SK-N-SH treated with all-trans-retinoic acid at 6 μM for 48 hours (cell line): ENCODE measurements at places on chromosomes 4 and X.

- ATAC-seq, result no peak
Measured at GRCh38 chrX:105462186-105462585, 241.7 kb upstream of the TEX13A start.

DNA sequence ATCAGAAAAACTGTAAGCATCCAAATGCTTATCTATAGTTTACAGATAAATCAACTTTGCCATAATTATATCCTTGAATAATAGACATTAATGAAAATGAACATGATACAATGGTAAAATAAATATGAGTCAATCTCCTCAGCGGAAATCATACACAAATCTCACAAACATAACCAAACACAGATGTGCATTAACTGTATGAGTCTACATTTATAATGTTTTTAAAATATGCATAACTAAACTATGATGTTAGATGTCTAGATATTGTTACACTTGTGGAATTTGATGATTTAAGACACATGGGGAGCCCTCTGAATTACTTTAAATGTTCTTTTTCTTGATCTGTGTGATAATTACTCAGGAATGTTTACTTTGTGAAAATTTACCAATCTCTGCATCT, 951.2 kb downstream of the TECRL start:
- no peak for ATAC-seq

GRCh38 chr4:168629566-168629965, 132.7 kb downstream of the PALLD start:
- ATAC-seq, result no peak

DNA sequence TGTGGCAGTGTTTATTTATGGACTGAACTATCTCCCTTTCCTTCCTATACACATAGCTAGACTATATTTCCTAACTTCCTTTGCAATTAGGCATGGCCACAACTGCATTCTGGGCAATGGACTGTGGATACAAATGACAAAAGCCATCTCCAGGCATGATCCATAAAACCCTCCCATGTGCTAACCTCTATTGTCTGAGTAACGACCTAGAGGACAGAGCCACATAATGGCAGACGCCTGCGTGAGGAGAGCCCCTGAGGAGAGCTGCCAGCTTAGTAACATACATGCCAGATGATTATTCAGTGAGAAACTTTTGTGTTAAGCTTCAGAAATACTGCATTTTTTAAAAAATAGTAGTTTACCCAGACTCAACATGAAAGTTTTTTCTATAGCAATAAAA, 142.9 kb downstream of the ADGRA3 start:
- ATAC-seq, result no peak

GRCh38 chrX:17521871-17522693, 147.1 kb downstream of the NHS start:
- peak; percentile 82 for ATAC-seq
